HCT116 (cell line): ENCODE measurements at places on chromosomes 1 and 21. TPM values are rescaled to one million over a fixed set of nuclear protein-coding genes. Genes with fewer than 3 reads are reported as not detected.

CLCA4 gene
- not detected for total RNA-seq

DNA sequence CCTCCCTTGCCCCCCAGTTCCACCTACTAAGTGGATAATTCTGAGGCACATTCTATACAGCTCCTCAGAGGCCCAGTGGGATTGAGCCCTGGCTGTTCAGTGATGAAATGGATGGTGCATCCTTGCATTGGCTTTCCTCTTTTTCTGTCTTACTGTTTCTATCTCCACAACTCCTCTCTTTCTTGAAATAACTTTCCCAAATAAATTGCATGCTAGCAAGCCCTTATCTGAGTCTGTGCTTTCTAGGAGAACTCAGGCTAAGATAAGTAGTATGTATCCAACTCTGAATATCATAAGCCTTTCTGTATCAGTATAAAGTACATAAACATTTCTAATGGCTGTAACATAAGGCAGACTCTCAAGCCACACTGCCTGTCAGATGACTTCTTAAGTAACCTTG is 603.8 kb upstream of the USP24 start:
- H3K4me3 ChIP-seq: no peak overlapping the region
- no peak for DNase-seq
- no peaks in the 10 kb centered on the region for H3K27me3 ChIP-seq
- no peaks in the 10 kb centered on the region for H3K4me1 ChIP-seq

DNA sequence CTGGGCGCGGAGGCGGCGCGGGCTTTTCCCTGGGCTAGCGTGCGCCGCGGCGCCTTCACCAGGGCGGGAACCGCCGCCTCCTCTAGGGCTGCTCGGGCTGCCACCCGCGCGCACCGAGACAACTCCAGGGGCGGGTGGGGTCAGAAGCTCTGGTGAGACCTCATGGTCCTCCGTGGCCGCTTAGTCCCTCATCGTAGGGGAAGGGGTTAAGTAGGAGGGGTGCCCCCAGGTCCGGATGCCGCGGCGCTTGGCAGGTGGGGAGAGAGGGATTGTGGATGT is 559 bp downstream of the SERTAD4 start:
- no peak overlapping the region; the same call in 1 of the 2 replicates for H3K27ac ChIP-seq
- peaks cover 49% of the 10 kb centered on the region for H3K27me3 ChIP-seq
- peaks cover 7% of the 10 kb centered on the region; the same call in 1 of the 2 replicates for H3K4me1 ChIP-seq
- H3K4me3 ChIP-seq: peak overlapping the region; percentile 57

AKR7A3 gene
- total RNA-seq: 1.7 TPM

LCE3E gene
- total RNA-seq: not detected

GRCh38 chr1:29398431-29398830 is 162.1 kb downstream of the PTPRU start:
- no peaks in the 10 kb centered on the region for H3K4me1 ChIP-seq
- H3K4me3 ChIP-seq: no peak overlapping the region
- H3K36me3 ChIP-seq: no peaks in the 10 kb centered on the region
- DNase-seq: no peak

DIRAS3 gene
- 1.9 TPM for total RNA-seq

DNA sequence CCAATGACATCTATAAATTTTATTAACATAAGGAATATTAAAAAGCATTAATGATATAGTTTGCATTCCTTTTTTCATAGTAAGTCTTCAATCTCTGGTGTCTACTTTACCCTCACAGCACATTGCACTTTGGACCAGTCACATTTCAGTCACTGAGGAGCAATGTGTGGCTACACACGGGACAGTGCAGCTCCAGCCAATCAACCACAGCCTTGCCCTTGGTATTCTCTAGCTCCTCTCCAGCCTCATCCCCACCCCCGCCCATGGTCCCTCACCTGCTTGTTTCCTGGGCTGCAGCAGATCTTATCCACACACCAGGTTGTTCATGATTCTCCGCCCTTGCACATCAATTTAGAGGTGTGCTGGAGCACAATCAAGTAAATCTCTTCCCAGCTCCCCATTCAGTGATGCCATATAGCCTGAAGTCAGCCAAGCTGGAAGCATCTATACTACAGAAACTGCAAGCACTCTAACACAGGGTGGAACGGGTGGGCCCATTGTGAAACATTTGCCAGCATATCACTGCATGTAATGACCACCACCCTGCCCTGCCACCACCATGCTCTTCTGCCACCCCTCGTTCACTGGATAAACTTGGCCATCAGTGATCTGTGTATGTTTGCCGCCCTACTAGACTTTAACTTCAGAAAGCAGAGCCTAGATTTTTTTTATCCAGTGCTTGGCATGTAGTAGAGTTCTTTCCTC is 93.0 kb upstream of the SLC44A3 start:
- DNase-seq: no peak
- no peaks in the 10 kb centered on the region for H3K27me3 ChIP-seq
- H3K4me1 ChIP-seq: peaks cover 66% of the 10 kb centered on the region
- no peak overlapping the region for H3K4me3 ChIP-seq
- H3K27ac ChIP-seq: peak overlapping the region; percentile 54; the same call in 1 of the 2 replicates
- no peaks in the 10 kb centered on the region for H3K36me3 ChIP-seq

DNA sequence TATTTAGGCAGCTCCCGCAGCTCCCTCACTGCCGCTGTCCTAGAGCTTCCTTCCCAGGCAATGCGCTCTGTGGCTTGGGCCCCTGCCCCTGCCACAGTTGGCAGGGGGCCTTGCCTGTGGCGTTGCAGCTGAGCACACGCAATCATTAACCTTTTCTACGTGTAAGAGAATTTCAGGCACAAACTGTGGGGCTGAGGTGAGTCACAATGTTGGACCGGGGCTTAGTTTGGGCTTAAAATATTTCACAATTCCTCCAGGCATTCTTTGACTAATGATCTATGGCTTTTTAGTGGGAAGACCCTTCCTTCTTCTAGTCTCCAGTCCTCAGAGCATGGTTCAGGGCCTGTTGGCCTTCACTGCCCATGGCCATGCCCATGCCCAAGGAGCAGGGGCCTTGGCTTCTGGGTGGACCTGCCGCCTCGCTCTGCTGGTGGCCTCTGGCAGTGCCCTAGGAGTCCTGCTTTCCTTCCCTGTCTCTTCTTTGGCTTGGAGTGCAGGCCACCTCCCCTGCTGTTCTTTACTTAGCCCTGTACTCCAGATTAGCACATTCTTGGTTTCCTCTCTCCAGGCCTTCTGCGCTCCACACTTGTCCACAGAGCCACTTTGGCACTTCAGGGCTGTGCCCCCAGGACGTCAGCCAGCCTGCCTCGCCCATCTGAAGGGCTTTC is 39.2 kb downstream of the MAPKAPK2 start:
- H3K4me1 ChIP-seq: no peaks in the 10 kb centered on the region
- no peaks in the 10 kb centered on the region for H3K36me3 ChIP-seq
- H3K4me3 ChIP-seq: no peak overlapping the region
- no peaks in the 10 kb centered on the region for H3K27me3 ChIP-seq
- no peak for DNase-seq

GRCh38 chr1:230824919-230825721 is 43.2 kb downstream of the C1orf198 start:
- DNase-seq: no peak
- no peaks in the 10 kb centered on the region for H3K36me3 ChIP-seq
- H3K4me1 ChIP-seq: peaks cover 24% of the 10 kb centered on the region
- H3K27me3 ChIP-seq: no peaks in the 10 kb centered on the region

TSPEAR gene
- not detected for total RNA-seq

- H3K27ac ChIP-seq: no peak overlapping the region
- H3K27me3 ChIP-seq: peaks cover 6% of the 10 kb centered on the region; the same call in 1 of the 2 replicates
- DNase-seq: no peak
- H3K4me1 ChIP-seq: no peaks in the 10 kb centered on the region
- no peaks in the 10 kb centered on the region for H3K36me3 ChIP-seq
- H3K4me3 ChIP-seq: no peak overlapping the region
Observed at GRCh38 chr1:12769031-12769430, 4.5 kb upstream of the PRAMEF12 start.
